ENCODE measurements at places on chromosomes 5 and 9.

DNA sequence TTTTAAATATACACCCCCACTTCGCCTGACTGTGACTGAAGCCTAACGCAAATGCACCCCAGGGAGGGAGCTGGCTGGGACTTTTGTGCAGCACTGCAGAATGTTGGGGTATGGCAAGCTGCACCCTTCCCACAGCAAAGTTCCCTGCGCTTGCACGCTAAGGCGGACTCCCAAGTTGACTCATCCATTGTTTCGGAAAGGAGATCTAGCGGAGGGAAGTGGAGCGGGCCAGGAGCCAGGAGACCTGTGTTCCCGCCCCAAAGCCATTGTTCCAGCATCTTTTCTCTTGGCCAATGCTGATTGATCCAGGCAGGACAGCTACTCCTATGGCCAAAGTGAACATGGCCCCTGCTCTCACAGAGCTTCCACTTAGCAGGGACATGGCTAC lies 202.9 kb downstream of the AOPEP start:
- no peak for DNase-seq

DNA sequence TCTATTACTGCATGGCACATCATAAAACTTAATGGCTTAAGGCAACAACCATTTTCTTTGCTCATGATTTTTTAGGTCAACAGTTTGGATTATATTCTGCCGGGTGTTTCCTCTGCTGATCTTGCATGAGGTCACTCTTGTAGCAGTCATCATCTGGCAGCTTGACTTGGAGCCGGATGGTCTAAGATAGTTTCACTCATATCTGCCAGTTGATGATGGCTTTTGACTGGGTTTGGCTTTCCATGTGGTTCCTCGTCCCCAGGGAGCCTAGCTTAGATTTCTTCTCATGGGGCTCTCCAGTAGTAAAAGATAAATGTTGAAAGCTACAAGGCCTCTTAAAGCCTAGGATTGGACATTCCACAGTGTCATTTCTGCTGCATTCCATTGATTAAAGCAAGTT lies 27.4 kb downstream of the LNPEP start:
- DNase-seq, result no peak

GRCh38 chr5:34474573-34475021 lies 181.5 kb upstream of the RAI14 start:
- DNase-seq, result no peak

DNA sequence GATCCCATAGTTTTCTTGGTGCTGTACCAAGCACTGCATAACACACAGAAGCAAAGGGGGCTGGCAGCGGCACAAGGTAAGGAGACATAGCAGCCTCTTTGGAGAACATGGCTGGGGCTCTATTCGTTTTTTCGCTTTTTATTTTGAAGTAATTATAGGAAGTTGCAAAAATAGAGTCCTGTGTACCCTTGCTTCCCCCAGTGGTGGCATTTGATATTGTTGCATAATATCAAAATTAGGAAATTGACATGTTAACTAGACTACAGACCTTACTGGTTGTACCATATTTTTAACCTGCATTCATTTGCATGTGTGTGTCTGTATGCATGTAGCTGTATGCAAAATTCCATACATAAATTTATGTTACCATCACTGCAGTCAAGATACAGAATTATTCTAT lies 6.6 kb upstream of the UBQLN1 start:
- DNase-seq, result no peak

DNA sequence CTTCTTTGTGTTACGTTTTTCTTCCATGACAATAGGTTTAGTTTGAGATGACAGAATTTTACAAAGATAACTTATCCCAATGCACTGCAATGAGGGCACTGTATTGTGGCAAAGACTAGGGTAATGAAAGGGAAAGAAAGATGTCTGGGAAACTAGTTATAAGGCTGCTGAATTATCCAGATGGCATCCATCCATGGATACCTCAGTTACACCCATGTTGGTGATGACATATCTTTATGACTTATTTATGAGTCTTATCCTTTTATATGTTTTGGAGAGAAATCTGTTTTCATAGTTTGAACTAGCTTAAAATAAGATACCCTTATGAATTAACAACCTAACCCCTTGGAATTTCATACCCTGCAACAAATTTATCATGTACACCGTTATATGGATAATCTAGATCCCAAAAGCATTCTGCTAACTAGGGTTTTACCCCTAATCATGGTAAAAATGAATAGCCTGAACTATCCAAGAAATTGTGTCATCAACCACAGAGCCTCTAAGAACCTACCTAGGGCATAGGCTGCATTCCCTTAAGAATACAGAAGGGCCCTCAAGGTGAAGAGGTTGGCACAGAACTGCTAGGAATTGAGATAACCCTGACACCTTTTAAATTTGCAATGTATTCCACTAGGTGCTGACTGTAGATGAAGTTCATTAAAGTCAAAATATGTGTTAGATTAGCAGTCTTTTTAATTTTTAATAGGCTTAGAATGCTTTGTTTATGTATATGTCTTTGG lies 49.5 kb upstream of the RORB start:
- DNase-seq, result no peak

- DNase-seq, result no peak
Measured at GRCh38 chr5:135058331-135058732, 24.3 kb upstream of the PITX1 start.

DNA sequence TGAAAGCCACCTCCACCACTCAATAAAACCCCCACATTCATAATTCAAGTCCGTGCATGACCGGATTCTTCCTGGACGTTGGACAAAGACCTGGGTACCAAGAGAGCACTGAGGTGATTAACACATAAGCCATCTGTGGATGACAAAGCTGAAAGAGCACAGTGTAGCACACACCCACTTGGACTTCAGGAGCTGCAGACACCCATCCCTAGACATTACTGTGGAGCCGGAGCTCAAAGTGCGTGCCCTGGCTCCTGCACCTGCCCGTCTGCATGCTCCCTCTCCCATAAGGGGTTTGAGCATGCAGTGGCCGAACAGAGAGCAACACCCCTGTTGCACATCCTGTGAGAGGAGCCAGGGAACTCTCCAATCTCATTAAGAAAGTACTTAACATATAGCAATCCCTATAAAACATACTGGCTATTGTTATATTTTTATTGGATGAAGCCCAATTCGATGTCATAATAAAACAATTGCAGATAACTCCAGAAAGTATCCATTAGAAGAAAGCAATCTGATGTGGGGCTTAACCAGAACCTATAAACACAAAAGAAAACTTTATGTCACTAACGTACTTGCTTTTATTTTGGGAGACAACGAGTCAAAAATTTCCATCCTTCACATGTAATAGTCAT lies 1174.2 kb upstream of the C9orf72 start:
- no peak for DNase-seq

- no peak for DNase-seq
Measured at GRCh38 chr5:51033215-51033614, 350.0 kb upstream of the ISL1 start.

DNA sequence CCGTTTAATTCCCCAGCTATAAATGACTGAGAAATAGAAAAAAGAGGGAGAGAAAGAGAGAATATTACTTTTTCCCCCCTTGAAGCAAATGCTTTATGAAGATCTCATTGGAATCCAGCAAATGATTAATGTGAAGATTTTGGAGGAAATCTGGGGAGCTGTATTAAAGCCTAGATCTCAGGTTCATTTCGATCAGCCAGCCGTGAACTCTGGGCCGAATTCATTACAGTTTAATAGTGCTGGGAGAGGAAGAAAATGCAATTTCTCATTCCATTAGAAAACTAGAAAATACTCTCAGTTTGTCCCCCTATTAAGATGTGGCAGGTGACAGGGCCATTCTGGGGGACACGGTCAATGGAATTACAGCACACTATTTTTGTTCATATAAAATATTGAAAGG lies 4.8 kb downstream of the OTP start:
- no peak for DNase-seq

DNA sequence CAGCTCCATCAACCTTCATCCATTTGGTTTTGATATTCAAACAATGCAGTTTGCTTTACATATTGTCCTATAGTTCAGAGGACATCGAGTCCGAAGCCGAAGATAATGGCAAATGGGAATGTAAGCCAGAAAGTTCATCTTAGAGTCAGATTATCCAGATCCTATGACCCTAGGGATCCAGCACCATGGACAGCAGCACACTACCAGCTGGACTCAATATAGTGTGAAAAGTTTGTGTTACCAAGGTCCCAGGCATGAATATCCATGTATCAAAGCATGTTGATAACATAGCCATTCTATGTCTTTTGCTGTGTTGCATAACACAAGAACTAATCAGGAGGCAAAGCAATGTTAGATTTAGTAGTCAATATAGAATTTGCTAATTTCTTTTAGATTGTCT lies 46.3 kb downstream of the FSTL4 start:
- DNase-seq, result no peak

DNA sequence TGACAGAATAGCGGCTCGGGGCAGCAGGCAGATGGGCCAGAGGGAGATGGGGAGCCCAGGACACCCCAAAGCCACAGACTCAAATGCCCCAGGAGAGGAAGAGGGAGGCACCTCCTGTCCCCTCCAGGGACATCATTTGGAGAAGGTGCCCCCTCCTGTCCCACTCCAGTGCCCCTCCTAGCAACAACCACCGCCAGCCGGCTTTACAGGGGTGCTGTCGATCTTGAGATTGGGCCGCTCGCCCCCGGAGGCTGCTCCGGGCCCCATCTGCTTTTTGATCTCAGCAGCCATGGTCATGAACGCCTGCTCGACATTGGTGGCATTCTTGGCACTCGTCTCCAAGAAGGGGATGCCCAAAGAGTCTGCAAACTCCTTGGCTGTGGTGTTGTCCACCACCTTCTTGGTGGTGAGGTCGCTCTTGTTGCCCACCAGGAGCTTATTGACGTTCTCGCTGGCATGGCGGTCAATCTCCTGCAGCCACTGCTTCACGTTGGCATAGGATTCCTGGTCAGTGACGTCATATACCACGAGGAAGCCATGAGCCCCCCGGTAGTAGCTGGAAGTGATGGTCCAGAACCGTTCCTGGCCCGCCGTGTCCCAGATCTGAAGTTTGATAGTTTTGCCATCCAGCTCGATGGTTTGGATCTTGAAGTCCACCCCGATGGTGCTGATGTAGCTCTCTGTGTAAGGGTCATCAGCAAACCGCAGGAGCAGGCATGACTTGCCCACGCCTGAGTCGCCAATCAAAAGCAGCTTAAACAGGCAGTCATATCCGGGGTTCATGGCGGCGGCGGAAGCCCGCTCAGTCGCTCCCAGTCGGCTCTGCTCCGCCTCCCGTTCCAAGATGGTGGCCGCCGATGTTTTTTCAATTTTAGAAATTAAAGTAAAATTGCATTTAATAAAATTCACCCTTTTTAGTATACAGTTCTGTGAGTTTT lies 14.0 kb upstream of the FRMPD1 start:
- DNase-seq, result no peak

GRCh38 chr9:14349447-14350348 lies 35.8 kb upstream of the NFIB start:
- DNase-seq, result no peak

All from central memory CD8-positive, alpha-beta T cell (primary cell).